ENCODE measurements at places on chromosomes 12 and 14.
A peak's percentile ranks its signal among the peaks of the same experiment; 100 is the strongest.

DNA sequence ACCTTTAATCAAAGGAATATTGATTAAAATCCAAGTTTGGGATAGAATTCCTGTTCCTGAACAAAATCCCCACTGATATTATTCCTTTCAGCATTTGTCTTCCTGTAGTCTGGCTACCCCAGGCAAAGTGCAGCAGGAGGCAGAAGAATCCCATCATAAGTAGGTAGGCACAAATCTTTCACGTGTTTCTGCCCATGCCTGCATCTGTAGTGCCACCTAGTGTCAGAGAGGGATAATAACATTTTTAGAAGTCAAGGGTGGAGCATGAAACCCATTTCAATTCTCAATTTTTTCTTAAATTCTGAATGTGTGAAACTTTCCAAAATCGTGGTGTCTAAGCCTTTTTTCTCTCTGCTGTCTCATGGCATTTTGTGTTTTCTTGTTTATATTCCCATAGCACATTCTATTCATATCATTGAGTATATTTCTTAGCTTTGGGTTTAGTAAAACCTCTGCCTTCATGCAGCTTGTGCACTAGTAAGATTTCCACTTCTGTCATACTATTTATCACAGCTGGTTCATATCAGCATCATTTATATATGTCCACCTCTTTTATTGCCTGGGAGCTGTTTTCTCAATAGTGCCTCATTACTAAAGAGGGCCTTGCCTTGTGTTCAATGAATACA is 47.8 kb upstream of the RERG start:
- peak; percentile 18 for DNase-seq

DNA sequence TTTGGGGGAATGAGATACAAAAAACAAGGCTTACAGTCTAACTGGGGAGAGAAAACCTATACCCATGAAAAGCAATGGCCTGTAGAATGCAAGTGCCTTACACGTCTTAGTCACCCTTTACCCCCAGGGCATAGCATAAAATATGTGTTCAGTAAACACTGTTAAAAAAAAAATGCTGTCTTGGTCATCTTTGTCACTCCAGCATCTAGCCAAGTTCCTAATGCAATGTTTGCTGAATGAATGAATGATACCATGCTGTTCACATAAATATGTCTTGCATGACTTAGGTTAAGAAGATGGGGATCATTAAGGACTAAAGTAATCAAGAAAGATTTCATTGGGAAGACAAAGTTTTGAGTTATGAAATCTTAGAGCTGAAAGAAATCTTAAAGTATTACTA is 38.5 kb downstream of the PPP2R5E start:
- no peak for DNase-seq

GRCh38 chr14:100539003-100539660 is 48.1 kb downstream of the BEGAIN start:
- no peak for DNase-seq

- DNase-seq = peak; percentile 61
Measured at GRCh38 chr12:76084863-76085519, 506 bp upstream of the NAP1L1 start.

GRCh38 chr12:90970471-90970870 is 15.5 kb upstream of the CCER1 start:
- no peak for DNase-seq

- DNase-seq = no peak
Measured at GRCh38 chr12:108802101-108802961, 55.1 kb downstream of the SSH1 start.

- no peak for DNase-seq
Measured at GRCh38 chr14:31124197-31124596, 83.4 kb downstream of the HECTD1 start.

DNA sequence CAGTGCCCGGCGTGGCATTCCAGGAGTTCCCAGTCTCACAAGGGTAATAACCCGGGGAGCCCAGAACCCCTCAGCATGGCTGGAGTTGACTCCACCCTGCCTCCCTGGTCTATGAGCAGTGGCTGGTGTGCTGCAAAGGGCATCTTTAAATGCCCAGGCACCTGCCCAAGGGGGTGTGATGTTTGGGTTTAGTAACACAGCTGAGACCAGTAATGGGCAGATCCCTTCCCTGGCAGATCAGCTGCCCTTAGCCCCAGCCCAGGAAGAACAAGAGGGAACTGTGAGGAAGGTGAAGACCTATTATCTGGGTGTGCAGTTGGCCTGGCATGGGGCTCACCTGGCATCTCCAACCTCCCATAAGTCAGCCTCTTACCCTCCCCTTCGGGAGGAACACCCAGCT is 35.9 kb downstream of the RBM19 start:
- no peak for DNase-seq

- DNase-seq = no peak
Measured at GRCh38 chr12:122058549-122059149, 19.9 kb upstream of the MLXIP start.

DNA sequence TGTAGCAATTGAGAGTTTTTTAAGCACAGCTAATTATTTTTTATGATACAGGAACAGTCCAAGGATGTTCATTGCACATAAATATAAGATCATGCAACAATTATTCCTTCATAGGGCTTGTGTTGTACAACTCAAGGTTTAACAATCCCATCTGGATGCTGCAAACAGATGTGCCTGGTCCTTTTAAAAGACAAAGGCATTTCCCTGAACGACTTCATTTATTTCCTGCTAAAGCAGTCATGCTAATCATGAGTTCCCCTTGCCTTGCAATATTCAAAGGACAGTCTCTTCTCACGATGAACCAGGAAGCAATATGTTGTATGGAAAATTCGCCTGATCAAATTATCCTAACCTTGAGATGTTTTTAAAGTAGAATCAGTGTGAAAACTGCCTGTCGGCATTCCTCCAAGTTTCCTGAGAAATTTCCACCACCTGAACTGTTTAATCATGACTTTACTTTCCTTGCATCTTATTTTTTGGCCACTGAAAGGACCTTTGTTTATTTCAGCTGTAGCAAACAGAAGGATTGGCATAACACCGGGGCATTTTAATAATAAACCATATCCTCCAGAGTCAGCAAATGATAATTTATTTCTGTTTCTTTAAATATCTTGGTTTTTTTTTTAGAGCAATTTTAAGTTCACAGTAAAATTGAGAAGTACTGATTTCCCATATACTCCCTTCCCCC is 33.9 kb upstream of the TSPAN8 start:
- no peak for DNase-seq

GRCh38 chr12:113191227-113191626 is 5.7 kb downstream of the RITA1 start:
- no peak for DNase-seq

All from H54 (cell line).